HFFc6 (cell line): ENCODE measurements at places on chromosomes 12 and 14.
A peak's percentile ranks its signal among the peaks of the same experiment; 100 is the strongest.

DNA sequence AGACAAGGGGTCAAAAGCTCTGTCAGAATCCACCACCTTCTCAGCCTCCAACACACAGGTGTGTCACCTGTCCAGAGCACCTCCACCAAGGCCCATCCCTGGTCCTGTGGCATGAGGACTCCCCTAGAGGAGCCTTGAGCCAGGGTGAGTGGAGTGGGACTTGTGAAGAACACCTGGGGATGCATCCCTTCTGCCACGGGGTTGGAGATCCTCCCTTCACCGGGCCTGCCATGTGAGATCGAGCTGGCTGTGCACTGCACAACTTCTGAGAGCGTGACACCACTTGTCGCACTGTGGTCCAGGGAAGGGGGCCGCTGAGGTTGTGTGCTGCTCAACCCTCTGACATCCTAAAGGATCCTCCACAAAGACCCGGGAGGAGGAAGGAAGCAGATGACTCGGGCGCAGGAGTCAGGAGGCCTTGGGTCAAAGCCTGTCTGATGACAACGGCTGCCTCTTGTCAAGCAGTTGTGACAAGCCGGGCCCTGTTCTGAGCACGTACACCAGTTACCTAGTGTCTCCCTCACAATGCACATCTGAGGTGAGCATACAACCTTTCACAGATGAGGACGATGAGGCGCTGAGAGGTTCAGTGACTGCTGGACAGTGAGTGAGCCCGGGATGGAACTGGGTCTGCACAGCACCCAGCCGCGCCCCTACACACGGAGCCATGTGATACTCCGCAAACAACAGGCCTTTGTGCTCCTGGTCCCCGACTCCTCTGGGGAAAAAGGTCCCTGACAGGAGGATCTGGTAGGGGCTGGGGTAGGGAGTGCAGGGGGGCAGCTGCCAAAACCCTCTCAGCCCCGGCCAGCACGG, 35.6 kb downstream of the CHGA start:
- H3K27me3 ChIP-seq: no peaks in the 10 kb centered on the region; the same call in none of the 2 replicates
- H3K36me3 ChIP-seq: no peaks in the 10 kb centered on the region
- H3K4me1 ChIP-seq: peaks cover 12% of the 10 kb centered on the region
- DNase-seq: no peak

GRCh38 chr14:85542623-85543022, 12.7 kb downstream of the FLRT2 start:
- H3K4me3 ChIP-seq: no peak overlapping the region
- no peak overlapping the region for H3K27ac ChIP-seq
- H3K36me3 ChIP-seq: peaks cover 29% of the 10 kb centered on the region
- peaks cover 42% of the 10 kb centered on the region for H3K4me1 ChIP-seq
- H3K27me3 ChIP-seq: no peaks in the 10 kb centered on the region; the same call in 1 of the 2 replicates
- no peak for DNase-seq

DNA sequence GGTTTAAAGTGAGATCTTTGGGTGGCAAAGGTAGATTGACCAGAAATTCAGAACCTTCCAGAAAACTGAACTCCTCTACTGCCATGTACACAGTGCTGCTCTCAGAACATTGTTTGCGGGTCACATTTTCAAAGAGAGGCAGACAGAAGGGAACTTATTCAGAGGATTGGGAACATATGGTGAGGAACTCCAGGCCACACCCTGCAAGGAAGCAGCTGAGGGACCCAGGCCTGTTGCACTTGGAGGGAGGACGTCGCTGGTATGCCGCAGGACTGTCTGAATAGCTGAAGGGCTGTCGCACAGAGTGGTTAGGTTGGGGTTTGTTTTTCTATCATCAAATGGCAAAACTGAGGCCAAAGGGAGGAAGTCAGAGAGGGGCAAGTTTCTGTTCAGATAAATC, 441.1 kb downstream of the DPF3 start:
- peaks cover 28% of the 10 kb centered on the region for H3K27me3 ChIP-seq
- H3K4me1 ChIP-seq: peaks cover 17% of the 10 kb centered on the region
- H3K27ac ChIP-seq: no peak overlapping the region
- no peaks in the 10 kb centered on the region for H3K36me3 ChIP-seq
- DNase-seq: no peak

DNA sequence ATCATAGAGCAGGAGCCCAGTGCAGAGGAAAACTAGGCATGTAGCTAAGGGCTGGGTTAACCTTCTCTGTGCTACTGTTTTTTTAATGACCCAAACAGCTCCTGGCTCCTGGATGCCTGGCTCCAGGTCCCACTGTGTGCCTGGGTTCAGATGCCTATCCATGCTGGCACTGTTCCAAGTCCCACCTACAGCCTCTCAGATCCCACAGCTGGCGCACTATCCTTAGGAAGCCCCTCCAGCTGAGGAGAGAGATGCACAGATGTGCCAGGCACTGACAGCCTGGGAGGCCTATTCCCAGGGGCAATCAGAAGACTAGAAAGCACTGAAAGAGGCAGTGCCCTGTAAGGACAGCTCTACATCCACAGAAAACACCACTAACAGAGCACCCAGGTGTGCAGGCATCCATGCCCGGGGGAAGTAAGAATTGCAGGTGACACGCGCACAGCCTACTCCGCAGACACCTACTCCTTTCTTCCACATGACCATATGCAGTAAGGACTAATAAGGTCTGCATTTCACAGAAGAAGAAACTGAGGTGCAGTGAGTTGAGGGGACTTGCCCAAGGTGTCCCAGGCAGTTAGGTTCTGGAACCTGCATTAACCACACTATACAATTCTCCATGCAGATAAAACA, 51.2 kb downstream of the PITPNM2 start:
- no peak overlapping the region for H3K27ac ChIP-seq
- H3K27me3 ChIP-seq: peaks cover 21% of the 10 kb centered on the region
- H3K4me1 ChIP-seq: peaks cover 19% of the 10 kb centered on the region
- H3K36me3 ChIP-seq: no peaks in the 10 kb centered on the region
- H3K4me3 ChIP-seq: no peak overlapping the region

- H3K36me3 ChIP-seq: no peaks in the 10 kb centered on the region
- no peak for DNase-seq
- peak overlapping the region; percentile 76 for H3K27ac ChIP-seq
- peaks cover 48% of the 10 kb centered on the region for H3K4me1 ChIP-seq
Measured at GRCh38 chr12:89244536-89244935, 107.8 kb downstream of the DUSP6 start.

GRCh38 chr12:57033431-57033830, 16.5 kb downstream of the MYO1A start:
- H3K27me3 ChIP-seq: peaks cover 59% of the 10 kb centered on the region
- no peaks in the 10 kb centered on the region for H3K4me1 ChIP-seq
- H3K27ac ChIP-seq: no peak overlapping the region
- H3K4me3 ChIP-seq: no peak overlapping the region
- no peak for DNase-seq
- no peaks in the 10 kb centered on the region for H3K36me3 ChIP-seq

DNA sequence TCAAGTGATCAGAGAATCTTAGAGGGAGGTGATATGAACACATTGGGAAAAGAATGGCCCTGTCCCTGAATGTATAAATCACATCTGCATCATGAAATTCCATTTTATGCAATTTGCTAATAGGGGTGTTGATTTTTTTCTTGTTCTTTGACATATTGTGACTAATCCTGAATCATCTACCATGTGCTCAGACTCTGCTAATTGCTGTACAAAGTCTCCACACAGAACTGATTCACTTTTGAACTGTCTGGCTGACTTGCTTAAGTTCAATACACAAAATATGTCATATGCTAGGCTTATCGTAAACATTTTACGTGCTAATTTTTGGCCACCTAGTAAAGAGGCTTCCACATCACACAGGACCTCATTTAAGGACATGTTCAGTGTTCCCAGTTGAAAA, 2.6 kb downstream of the TMEM132D start:
- no peak overlapping the region for H3K27ac ChIP-seq
- H3K27me3 ChIP-seq: no peaks in the 10 kb centered on the region
- no peak for DNase-seq
- no peak overlapping the region for H3K4me3 ChIP-seq

DNA sequence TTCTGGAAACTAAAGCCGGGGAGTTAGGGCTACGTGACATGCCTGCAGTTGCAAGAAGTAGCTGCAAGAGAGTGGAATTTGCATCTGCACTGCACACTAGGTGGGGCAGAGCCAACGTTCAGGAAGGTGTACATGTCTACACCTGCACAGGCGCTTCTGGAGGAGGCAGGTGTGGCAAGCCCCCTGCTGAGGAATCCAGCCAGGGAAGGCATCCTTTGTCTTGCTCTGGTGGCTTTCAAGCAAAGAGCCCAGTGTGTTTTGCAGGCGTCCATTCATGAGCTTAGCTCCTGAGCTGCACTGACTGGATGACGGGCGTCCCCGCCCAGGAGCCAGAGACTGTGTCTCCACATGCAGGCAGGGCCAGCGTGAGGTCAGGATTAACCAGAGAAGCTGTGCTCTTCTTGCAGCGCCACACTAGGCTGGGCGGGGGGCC, 116.3 kb downstream of the ZFP36L1 start:
- no peak overlapping the region for H3K4me3 ChIP-seq
- H3K27ac ChIP-seq: no peak overlapping the region
- H3K36me3 ChIP-seq: peaks cover 6% of the 10 kb centered on the region; the same call in 1 of the 2 replicates
- H3K4me1 ChIP-seq: peaks cover 56% of the 10 kb centered on the region
- DNase-seq: no peak

DNA sequence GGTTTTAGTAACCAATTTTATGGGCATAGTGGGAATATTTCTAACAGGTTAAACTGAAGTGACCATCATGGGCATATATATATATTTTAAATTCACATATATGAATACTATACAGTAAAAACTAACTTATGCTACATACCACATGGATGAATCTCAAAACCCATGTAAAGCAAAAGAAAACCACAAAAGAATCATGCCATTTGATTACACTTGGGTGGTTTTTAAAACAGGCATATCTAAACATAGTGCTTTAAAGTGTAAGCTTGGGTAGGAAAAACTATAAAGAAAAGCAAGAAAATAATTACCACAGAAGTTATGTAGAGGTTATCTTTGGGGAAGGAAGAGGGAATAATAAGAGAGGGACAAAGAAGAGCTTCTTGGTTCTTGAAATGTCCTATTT, 326.1 kb downstream of the NAV3 start:
- peaks cover 53% of the 10 kb centered on the region for H3K36me3 ChIP-seq
- H3K4me1 ChIP-seq: peaks cover 30% of the 10 kb centered on the region
- peak overlapping the region; percentile 81 for H3K27ac ChIP-seq
- peak overlapping the region; percentile 8; the same call in 1 of the 2 replicates for H3K4me3 ChIP-seq

DNA sequence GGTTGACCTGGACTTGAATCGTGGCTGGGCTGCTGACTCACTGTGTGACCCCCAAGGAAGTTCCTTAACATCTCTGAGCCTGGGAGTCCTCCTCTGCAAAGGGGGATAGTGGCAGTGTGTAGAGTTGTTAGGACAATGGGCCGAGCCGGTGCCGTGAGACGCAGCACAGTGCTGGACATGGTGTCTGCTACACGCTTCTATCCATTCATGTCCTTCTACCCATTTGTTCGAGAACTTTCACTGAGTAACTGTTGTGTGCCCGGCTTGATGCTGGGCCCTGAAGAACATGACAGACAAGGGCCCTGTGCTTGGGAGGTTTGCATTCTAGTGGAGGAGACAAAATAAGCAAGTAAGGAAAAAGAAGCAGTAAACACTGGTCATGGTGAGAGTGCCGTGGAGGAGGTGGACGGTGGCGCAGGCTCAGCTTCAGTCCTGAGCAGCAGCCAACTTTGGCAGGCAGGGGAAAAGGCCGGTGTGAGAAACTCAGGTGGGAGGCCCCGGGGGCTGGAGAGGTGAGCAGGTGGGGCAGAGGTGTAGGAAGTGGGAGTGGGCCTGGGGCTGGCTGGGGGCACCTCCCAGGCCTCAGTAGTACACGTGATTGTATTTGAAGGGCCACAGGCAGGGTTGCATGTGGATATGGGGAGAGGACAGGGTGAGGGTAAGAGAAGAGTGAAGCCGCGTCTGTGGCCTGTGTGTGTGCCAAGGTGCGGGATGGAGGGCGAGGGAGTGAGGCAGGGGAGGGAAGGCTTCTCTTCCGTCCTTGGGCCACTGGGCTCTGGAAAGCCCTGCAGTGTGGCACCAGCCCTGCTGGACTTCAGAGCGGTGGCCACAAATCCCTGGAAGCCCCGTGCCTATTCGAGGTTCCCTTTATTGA, 13.8 kb downstream of the VASH1 start:
- DNase-seq: no peak
- no peaks in the 10 kb centered on the region for H3K36me3 ChIP-seq
- no peak overlapping the region for H3K4me3 ChIP-seq
- no peak overlapping the region for H3K27ac ChIP-seq

DNA sequence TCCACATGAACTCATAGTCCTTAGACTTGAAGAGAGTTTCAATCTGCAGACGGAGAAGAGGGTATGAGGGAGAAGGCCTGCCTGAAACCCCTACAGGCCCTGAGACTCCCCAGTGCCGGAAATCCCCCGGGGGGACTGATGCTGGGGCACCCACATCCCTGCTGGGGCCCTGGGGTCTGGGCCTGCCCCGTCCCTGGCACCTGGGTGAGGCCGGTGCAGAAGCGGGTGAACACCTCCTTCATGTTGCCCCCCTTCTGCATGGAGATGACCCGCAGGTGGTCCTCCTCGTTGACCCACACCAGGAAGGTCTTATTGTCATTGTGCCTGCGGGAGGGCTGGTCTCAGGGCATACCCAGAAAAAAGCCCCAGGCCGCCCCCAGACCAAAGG, 2.4 kb downstream of the CKB start:
- no peak for DNase-seq
- H3K4me3 ChIP-seq: no peak overlapping the region
- H3K27me3 ChIP-seq: peaks cover 10% of the 10 kb centered on the region
- no peaks in the 10 kb centered on the region for H3K36me3 ChIP-seq
- no peak overlapping the region for H3K27ac ChIP-seq
- peaks cover 27% of the 10 kb centered on the region for H3K4me1 ChIP-seq

GRCh38 chr12:57089271-57090245, 644 bp downstream of the NAB2 start:
- peak overlapping the region; percentile 96 for H3K4me3 ChIP-seq
- H3K4me1 ChIP-seq: peaks cover 71% of the 10 kb centered on the region
- H3K27ac ChIP-seq: peak overlapping the region; percentile 86
- DNase-seq: peak; percentile 38
- H3K36me3 ChIP-seq: peaks cover 21% of the 10 kb centered on the region
- peaks cover 19% of the 10 kb centered on the region for H3K27me3 ChIP-seq

DNA sequence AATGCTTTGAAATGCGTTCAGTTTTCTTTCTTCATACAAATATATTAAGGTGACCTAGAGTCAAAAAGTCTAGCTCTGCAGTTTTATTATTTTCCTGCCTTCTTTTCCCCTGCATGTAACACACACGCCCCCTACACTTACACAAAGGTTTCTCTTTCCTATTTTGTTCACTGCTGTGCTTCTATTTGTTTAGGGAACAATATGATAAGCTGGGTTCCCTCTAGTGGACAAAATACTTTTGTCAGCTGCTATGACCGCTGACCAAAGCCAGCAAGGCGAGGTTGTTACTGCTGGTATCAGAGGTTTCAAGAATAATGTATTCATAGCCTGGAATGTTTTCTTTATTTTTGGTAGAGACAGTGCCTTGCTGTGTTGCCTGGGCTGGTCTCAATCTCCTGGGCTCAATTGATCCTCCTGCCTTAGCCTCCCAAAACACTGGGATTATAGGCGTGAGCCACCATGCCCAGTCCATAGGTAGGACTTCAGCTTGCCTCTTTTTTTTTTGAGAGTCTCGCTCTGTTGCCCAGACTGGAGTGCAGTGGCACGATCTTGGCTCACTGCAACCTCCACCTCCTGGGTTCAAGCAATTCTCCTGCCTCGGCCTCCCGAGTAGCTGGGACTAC, 33.4 kb downstream of the FNTB start:
- H3K4me3 ChIP-seq: no peak overlapping the region
- no peaks in the 10 kb centered on the region for H3K36me3 ChIP-seq
- DNase-seq: peak; percentile 85
- H3K27me3 ChIP-seq: no peaks in the 10 kb centered on the region
- no peak overlapping the region for H3K27ac ChIP-seq

- peaks cover 16% of the 10 kb centered on the region for H3K4me1 ChIP-seq
- H3K27me3 ChIP-seq: peaks cover 2% of the 10 kb centered on the region; the same call in 1 of the 2 replicates
- no peak for DNase-seq
Measured at GRCh38 chr12:91574391-91574790, 391.8 kb upstream of the DCN start.
